ENCODE measurements at places on chromosomes 7 and 10.
A peak's percentile ranks its signal among the peaks of the same experiment; 100 is the strongest.

DNA sequence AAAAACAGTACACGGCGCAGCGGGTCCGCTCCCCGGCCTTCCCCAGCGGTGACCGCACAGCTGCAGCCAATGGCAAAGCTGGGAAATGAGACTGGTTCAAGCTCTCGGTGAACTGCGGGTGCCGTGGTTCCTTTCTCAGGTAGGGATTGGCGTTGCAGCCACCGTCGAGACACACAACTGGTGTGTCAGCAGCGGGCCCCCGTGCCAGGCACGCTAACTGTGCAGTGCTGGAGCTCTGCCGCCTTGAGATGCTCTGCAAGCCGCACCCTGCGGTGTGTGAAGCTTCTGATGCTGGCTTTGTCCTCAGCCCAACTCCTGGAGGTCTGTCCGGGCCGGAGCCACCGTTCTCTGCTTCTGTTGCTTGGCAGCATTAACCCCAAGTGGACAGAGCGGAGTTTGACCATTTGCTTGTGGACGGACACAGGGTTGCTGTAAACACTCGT, 20.6 kb upstream of the NKX6-2 start:
- no peak for DNase-seq

DNA sequence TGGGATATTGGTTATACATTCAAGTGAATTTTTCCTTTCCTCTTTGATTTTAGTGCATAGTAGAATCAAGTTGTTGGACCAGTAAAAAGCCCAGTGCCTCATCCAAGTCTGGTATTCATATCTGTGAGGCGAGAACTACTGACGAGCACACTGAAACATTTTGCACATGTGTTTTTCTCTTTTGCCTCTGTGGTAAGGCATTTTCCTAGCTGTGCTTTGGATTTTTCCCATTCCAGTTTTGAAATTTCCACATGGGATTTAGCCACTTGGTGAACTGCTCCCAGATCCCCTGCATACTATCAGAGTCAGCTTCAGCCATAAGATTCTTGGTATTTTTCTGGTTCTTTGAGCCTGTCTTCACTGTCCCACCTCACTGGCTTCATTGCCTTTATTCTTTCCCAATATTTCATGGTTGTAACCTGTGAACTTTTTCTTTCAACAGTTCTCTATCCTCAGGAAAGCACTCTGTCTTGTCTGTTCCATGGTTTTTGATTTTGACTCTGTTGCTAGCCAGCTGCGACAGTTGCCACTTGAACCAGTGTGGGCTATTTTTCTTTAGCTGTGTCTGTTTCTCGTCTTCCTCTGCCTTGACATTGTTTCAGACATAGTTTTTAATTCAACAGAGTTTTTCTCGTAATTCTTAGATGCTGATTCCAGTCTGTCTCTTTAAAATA, 239.0 kb downstream of the REEP3 start:
- no peak for DNase-seq

DNA sequence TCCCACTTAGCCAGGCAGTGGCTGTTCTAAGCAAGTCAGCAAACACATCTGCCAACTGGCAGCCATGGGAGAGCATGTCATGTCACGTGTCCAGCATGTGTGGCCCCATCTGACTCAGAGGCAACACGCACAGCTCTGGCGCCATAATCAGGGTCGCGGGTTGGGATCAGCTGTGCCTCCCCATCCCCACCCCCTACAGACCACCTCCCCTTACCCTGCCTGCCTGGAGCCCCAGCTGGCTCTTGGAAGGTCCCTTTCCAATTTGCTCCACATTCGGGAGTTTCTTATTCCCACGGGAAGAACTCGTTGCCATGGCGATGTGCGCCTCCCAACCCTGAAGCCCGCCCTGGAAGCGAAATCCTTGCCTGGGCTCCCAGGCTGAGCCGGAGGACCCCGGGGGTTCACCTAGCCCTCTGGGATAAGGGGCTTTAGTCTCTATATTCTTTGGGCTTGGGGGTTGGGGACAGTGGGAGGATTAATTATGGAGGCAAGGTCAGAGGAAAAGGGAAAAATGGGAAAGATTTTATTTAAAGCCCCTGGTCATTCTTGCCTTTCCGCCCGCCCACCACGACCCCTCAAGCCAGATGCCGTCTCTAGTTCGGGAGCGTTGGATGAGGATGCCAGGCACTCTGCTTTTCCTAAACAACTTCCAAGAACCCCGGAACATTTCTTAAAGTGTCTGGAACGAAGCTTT, 283.7 kb downstream of the ZEB1 start:
- DNase-seq = no peak

- peak; percentile 57 for DNase-seq
Measured at GRCh38 chr10:13100349-13101294, 659 bp downstream of the OPTN start.

GRCh38 chr7:129115676-129116075, 28.8 kb upstream of the TSPAN33 start:
- DNase-seq = no peak

DNA sequence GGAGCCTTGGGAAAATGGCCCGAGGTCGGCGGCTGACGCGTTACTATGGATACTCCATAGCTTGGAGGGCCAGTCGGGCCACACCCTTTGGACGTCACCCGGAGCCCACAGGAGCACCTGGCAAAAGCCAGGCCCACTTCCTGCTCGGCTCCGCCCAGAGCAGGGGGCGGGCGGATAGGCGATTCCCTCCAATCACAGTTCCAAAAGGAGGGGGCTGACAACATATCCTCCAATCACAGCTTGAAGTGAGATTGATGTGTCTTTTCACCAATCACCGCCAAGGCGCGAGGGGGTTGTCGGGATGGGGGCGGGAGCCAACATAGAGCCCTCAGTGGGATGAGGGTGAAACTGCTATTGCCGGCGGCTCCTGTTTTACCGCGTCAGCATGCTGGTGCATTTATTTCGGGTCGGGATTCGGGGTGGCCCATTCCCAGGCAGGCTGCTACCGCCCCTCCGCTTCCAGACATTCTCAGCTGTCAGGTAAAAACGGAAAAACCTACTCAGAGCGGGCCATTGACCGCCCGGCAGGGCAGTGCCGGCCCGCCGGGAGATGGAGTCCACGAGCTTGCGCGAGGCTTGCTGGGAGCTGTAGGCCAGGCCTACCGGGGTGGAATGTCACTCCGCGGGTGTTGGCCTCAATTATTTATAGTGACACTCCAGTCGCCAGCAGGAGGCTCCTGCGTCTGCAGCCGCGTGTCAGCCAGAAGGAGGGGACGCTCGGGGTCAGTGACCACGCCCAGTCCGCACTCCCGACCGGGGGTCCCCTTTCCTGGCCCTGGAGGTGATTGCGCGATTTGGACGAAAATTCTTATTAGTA, at the start of gene ABCB8:
ABCB8 (plus strand) TSS at position 320 of the 817 bp plus-strand sequence; CDS start at position 386, 66 bp downstream.
- peak; percentile 93 for DNase-seq

DNA sequence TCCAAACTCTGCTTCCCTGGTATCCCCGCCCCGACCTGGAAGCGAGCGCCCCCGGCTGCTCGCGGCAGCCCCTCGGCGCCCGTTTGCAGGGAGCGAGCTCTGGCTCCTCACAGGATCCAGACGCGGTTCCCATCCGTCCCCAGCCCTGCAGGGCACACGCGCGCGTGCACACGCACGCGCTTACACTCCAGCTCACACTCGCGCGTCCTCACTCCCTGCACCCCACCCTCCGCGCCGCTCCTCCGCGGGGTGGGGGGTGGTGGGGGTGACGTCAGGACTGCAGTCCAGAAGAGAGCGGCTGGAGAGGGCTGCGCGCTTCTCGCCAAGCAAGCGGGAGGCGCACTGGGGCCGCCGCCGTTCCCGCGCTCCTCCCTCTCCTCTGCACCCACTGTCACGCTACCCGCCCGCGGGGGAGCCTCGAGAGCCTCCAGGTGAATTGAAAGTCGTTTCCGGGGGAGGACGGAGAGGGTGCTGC, 255.6 kb downstream of the OTUD1 start:
- DNase-seq = no peak

DNA sequence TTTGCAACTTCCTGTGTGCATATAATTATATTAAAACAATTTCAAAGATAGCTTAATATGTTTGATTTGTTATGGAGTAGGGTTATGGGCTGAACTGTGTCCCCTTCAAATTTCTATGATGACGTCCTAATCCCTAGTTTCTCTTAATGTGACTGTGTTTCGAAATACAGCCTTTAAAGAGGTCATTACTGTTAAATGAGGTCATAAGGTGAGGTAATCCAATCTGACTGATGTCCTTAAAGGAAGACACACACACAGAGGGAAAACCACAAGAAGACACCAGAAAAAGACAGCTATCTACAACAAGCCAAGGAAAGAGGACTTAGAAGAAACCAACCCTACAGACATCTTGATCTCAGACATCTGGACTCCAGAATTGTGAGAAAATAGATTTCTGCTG, 407.4 kb downstream of the MAGI2 start:
- DNase-seq = no peak

- no peak for DNase-seq
Measured at GRCh38 chr10:3131098-3131497, 41.5 kb downstream of the PITRM1 start.

DNA sequence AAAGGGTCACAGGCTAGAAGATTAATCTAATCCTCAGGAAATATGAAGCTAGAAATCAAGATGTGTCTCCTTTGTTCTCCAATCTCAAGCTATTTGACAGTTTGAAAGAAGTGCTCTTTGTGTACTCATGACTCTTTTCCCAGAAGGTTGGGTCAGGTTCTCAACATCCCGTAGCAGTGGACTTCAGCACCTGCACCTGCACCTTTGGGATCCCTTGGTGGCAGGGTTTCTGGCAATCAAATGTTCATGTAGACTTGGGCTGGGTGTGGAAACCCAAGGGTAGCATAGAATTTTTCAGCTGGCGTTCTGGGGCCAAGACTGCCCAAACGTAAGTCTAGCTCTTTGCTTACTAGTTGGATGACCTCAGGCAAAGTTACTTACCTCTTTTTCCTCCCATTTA, 134.4 kb downstream of the ADRA2A start:
- DNase-seq = no peak

DNA sequence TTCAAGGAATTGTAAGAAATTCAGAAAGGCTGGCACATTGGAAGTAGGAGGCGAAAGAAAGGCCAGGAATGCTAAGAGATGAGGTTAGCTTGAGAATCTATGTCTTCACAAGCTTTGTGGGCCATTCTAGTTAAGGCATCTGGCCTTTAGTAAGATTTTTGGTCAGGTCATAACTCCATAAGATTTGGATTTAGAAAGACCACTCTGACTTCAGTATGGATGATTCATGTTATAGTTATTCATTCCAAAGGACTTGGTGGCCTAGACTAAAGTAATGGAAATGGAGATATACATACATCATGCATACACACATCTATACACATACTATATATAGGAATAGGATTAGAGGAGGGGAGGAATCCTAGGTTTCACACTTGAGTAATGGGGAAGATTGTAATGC, 77.5 kb downstream of the SEPTIN7 start:
- no peak for DNase-seq

- no peak for DNase-seq
Measured at GRCh38 chr7:42618651-42619360, 293.1 kb downstream of the C7orf25 start.

- no peak for DNase-seq
Measured at GRCh38 chr10:106571192-106571946, 593.1 kb downstream of the SORCS1 start.

DNA sequence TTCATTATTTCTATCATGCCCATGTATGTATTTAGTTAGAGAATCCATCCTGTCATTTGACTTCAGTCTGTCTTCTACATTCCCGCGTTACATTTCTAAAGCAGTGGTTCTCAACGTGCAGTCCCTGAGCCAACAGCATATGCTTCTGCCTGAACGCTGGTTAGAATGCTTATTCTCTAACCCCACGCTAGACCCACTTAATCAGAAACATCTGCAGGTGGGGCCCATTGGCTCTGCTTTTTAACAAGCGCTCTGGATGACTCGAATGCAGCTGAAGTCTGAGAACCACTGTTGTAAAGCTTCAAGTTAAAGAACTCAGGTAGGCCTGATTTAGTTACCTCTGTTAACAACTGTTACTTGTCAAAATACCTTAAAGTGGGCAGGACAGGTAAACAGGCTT, 38.2 kb downstream of the NEUROD6 start:
- no peak for DNase-seq

DNA sequence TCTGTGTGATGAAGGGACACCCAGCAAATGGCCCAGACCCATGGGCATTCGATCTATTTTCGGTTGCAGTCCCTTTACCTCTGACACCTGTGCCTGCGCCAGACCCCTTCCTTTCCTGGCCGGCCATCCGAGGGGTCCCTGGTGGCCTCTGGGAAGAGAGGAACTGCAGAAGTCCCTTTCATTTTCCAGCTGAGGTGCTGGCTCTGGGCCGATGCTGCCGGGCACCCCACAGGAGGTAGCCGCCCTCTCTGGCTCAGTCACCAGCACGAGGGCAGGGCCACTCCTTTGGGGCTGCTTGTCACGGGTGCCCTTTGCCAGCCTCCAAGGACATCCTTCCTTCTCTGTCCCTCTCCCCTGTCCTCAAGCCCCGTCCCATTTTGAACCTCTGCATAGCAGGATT, 4.2 kb upstream of the ELN start:
- DNase-seq = no peak

GRCh38 chr10:6958254-6958653, 378.2 kb upstream of the PRKCQ start:
- no peak for DNase-seq

DNA sequence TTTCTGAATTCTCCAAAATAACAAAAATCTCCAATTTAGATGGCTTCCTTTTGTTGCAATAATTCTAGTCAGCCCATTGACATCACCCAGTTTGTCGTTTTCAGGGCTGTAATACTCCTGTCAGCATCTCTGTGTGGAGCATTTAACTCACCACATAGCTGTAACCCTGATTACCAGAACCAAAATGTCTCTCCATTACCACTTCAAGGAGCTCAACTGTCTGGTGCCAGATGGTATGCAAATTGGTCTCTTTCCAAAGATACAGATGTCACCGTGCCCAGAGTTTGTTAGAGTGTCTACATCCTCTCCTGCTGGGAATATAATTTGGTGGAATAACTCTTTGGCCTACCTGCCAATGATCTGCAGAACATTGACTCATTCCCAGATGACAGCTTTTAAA, 350.3 kb upstream of the POT1 start:
- DNase-seq = no peak

- no peak for DNase-seq
Measured at GRCh38 chr10:77669892-77670291, 32.3 kb upstream of the KCNMA1 start.

GRCh38 chr10:112269266-112269665, 13.9 kb upstream of the TECTB start:
- no peak for DNase-seq

GRCh38 chr7:116307253-116307652, 96.9 kb downstream of the TES start:
- DNase-seq = no peak

DNA sequence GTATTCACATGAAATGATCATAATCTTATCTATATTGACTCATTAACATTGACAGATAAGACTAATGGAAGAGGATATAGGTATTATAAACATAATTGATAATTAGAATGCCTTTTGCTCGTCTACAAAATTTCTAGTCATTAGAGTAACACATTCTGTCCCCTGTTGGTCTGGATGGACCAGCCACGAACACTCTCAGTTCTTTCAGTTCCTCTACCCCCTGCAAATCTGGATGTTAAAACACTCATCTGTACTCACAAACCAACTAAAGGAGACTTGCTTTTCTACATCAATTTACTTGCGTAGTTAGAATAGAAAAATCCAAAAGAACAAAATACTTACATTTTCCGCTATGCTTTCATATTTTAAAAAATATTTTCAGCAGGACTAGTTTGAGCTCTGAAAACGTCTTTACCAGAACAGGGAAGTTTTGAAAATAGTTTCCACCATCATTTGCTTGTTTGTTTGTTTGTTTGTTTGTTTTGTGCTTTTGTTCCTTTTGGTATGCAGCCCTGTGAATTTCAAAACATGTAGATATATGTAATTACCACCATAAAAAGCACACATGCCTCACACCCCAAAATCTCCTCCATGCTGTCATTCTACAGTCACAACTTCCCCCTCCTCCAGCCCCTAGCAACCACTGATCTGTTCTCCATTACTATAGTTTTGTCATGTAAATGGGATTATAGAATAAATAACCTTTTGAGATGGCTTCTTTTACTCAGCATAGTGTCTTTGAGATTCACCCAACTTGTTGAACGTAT, 103.8 kb downstream of the FZD1 start:
- DNase-seq = no peak
